ENCODE measurements at places on chromosomes 5 and 9.

GRCh38 chr5:73367650-73368049 is 80.9 kb downstream of the FOXD1 start:
- no peak for DNase-seq

- DNase-seq = no peak
Observed at GRCh38 chr5:126469536-126470316, 46.5 kb downstream of the GRAMD2B start.

DNA sequence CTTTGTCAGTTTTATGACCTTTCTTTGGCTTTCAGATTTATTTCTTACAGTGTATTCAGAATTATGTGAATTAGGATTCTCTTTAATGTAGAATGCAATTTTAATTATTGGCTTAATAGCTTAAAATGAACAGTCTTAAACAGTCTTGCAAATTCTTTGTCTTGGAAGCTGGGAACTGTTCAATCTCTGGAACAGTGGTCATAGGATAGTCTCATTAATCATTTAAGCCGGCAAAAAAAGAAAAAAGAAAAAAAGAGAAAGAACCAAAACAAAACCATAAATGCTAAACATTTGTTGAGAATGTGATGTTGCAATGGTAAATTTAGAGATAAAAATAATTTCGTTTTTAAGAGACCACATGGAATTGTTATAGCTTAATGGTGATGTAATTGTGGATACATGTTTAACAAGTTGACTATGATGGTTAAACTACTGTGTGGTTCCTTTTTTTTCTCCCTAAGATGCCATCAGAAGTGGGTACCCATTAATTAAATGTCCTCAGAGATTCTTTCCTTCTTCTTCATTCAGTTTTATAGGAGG is 61.6 kb downstream of the NNT start:
- no peak for DNase-seq

GRCh38 chr5:153985498-153985897 is 53.2 kb downstream of the FAM114A2 start:
- DNase-seq = no peak

DNA sequence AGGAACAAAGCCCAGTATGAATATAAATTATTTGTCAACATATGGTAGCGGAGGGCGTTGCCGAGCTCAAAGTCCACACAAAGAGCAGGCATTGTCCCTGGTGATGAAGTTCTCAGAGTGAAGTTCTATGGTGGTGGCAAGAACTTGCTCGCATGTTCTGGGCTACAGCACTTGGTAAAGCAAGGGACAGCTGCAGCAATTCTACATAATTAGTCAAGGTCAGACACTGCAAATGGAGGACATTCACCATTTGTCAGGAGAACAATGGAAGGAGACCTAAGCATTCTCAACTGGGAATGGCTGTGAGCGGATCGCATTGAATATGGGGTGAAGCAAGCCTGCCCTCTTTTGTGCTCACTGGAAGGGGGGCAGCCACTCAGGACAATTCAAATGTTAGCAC is 503.8 kb upstream of the ADAMTS16 start:
- no peak for DNase-seq

DNA sequence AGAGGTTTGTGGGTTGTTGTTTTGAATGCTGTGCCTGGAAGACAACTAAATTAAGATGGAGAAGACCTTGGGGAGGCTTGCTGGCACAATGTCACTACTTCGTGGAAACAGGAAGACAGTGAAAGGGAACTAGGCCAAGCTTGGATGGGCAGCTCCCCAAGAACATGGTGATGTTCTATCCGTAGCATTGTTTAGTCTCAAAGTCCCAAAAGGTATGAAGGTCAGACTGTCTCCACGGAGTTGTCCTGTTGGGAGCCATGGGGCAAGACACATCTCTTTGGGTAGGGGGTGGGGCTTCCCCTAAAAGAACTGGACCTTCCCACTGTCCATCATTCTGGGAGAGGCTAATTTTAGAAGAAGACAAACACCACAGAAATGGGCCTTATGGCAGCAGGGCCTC is 140.5 kb downstream of the ENTREP1 start:
- DNase-seq = no peak

- DNase-seq = no peak
Observed at GRCh38 chr9:136712690-136713544, 545 bp downstream of the DIPK1B start.

GRCh38 chr5:32299059-32299677 is 13.6 kb downstream of the MTMR12 start:
- no peak for DNase-seq

GRCh38 chr5:132497488-132497997 is 7.0 kb upstream of the IRF1 start:
- no peak for DNase-seq

DNA sequence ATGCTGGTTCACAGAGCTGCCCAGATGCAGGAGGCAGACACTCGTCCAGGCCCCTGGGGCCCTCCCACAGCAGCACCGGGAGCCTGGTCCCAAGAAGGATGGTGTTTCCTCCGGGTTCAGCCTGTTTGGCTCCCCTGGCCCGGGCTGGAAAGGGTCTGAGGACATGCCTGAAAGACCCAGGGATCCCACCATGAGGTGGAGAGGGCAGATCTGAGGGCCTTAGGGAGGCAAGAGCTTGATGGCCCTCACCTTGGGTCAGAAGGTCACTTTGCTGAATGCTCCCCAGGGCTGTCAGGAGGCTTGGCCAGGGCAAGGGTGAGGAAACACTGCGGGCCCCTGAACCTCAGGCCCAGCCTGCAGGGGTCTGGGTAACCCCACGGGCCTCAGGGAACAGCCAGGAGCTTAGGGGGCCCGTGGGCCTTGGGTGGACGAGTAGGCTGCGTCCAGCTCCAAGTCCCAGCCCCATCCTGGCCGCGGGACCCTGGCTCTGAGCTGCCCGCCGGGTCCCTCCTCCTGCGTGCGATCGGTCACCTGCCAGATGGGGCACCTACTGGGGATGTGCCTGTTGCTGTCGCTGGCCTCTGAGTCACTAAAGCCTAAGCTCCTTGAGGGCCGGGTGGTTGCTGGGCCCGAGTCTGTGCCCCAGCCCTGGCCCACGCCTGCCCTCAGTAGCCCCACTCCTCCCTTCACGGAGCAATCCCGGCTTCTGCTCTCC is 106.2 kb downstream of the ZNF354C start:
- no peak for DNase-seq

DNA sequence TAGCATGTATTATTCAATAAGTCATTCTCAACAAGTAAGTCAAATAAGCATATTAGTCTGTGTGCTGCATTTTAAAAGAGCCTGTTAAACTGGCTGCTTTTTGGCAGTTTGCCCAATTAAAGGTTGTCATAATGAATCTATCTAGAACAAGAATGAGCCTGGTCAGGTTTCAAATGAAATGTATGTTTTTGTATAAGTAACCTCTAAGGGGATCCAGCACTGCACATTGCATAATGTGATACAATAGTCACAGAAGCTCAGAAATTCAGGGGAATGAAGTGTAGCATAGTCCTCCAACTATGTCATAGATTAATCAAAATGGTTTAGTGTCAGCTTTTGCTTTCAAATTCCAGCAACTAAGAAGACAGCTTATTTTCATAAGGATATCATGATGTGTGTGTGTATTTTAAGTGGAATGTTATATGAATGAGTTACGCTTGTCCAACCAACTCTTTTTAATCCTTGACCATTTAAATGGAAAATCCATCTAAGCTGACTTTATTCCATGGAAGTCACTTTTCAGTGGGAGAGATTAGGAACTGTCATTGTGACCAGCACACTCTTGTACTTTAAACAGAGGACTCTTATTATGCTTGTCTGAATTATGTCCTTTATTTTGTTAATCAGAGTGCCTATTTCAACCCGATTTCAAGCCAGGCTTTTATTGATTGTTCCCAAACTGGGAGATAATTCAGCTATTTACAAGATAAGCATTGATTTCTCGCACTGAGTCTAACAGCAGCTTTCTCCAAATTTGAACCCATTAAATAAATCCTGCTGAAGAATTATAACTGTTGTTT is 283.9 kb upstream of the ADAMTSL1 start:
- no peak for DNase-seq

GRCh38 chr5:133618141-133618540 is 5.8 kb upstream of the FSTL4 start:
- DNase-seq = no peak

DNA sequence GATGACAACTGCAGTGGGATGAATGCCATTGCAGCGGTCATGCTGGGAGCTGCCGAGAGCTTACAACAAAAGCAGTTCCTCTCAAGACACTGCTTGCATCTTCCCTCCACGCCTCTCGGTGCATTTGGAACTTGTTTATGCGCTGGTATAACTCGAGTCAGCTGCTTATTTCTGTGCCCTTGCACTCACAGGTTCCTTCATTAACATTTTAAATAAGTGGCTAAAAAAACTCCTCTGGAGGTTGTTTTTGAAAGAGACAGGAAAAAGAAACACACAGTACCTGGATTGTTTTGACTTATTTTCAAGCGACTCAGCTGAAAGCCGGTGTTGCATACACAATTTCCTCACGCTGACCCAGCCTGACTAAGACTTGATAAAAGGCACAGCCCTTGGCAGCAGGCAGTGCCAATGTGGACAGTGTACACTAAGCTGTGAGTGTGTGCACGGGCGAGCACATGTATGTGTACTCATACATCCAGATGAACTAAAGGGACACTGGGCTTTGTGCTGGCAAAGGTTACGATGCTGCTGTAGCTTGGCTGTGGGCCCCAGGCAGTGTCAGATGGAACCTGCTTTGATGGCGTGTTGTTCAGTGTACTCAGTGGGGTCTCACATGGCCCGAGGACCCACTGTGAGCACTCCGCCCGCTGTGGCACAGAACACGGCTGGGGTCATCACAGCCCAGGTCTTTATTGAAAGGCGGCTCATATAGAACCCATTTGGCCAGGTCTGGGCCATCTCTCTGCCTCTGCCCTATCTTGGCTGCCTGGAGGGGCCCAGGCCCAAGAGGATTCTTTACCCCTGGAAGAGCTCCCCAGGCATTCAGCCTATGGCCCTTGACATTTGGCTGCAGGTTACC is 92.3 kb downstream of the ANKRD33B start:
- no peak for DNase-seq

DNA sequence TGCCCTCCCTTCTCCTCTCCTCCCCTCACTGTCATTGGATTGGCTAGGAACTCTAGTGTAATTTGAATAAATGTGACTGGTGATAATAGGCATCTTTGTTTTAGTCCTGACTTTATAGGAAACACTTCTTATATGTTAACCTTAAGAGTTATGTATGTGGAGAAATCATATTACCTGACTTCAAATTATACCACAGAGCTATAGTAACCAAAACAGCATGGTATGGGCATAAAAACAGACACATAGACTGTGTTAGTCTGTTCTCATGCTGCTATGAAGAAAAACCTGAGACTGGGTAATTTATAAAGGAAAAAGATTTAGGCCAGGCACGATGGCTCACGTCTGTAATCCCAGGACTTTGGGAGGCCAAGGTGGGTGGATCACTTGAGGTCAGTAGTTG is 9.4 kb downstream of the MRRF start:
- no peak for DNase-seq

DNA sequence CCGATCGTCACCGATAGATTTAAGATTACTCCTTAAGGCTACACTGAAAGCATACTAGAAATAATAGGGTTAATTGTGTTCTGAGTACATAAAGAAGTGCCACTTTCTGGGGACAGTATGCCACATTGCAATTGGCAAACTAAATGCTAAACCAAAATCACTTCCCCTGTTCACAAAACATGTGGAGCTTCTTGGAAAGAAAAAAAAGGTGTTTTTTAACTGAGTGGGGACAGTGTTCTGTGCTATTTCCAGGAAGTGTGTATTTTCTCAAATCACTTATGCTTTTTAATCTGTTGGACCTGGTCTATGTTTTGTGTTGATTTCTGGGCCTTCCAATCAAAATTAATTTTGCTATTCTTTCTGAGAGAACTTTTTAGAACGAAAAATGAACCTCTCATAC is 149.3 kb upstream of the MPDZ start:
- no peak for DNase-seq

DNA sequence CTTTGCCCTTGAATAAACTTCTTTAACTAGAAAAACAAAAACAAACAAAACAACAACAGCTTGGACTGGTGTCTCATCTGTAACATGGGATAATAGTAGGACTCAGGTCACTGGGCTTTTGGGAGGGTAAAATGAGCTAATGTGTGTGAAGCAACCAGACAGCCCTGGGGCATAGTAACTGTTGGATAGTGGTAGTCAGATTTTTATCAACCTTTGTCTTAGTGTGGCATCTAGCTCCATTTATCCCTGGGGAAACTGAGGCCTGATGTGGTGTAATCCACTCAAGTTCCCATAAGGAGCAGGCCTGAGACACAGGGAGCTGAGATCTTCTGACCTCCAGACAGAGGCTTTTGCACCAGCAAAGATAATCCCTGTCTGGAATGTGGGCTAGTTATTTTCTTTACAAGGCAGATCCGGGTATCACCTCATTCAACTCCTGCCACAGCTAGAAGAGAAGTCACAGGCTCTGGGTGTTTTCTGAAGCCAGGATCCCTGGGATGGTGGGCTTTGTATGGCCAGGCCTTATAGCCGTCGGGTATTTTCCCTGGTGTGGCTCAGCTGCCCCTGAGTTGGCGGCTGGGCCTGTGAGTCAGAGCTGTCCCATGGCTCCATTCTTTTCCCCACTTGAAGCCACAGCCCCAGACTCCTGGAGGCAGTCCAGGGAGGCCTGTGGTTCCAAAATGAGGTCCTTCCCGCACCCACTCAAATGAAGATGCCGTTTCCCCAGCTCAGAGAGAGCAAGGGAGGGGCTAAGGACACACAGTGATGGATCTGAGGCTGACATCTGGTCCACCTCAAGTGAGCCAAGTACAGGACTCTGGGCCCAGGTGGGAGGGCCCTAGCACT is 26.1 kb upstream of the CSF1R start:
- no peak for DNase-seq

DNA sequence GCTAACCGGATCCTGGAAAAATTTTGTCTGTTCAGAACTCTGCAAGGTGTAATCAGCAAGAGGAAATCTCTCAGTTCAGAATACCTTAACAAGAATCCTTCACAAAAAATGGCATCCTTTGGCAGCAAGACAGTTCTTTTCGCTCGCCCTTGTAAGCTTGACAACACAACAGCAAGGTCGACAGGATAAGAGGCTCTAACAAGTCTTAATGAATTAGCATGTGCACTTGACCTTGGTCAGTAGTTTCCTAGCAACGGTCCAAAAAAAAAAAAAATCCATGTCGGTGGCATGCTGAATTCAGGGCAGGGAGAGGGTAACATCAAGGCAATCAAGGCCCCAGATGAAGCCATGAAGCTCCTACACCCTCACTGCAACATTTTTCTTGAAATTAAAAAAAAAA is 172.8 kb downstream of the APBA1 start:
- DNase-seq = no peak
